ENCODE measurements at places on chromosomes 13 and 19. TPM values are rescaled to one million over a fixed set of nuclear protein-coding genes. Genes with fewer than 3 reads are reported as not detected.
A peak's percentile ranks its signal among the peaks of the same experiment; 100 is the strongest.

GRCh38 chr19:34744896-34745690 is 11.1 kb downstream of the ZNF181 start:
- DNase-seq, result no peak
- no peak overlapping the region for H3K4me3 ChIP-seq
- no peaks in the 10 kb centered on the region for H3K27me3 ChIP-seq
- peaks cover 60% of the 10 kb centered on the region for H3K36me3 ChIP-seq
- no peak overlapping the region for H3K27ac ChIP-seq

ICAM1 gene
- 35.5 TPM for total RNA-seq

ZNF98 gene
- total RNA-seq, result not detected

GRCh38 chr13:25675060-25675459 is 303.3 kb downstream of the ATP8A2 start:
- H3K36me3 ChIP-seq, result no peaks in the 10 kb centered on the region
- DNase-seq, result peak; percentile 21
- no peak overlapping the region for H3K4me3 ChIP-seq
- H3K27me3 ChIP-seq, result no peaks in the 10 kb centered on the region

DNA sequence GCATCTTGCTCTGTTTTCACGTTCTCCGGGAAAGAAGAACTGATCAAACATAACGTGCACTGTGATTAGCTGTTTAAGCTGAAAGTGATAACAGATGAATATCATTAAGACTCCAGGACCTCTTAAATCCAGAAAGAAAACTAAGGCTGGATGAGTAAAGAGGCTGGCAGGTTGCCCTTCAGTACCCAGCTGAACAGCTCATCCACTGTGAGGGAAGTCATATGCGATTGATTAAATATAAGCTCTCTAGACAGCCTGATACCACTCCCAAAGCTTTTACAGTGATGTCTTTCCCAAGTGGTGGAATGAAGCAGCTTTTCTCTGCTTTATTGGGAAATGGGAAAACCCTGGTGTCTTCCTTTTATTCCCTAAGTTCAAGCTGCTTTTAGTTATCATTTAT is 116.9 kb downstream of the EFNB2 start:
- no peak overlapping the region for H3K4me3 ChIP-seq
- no peak for DNase-seq
- H3K27me3 ChIP-seq, result no peaks in the 10 kb centered on the region

DNA sequence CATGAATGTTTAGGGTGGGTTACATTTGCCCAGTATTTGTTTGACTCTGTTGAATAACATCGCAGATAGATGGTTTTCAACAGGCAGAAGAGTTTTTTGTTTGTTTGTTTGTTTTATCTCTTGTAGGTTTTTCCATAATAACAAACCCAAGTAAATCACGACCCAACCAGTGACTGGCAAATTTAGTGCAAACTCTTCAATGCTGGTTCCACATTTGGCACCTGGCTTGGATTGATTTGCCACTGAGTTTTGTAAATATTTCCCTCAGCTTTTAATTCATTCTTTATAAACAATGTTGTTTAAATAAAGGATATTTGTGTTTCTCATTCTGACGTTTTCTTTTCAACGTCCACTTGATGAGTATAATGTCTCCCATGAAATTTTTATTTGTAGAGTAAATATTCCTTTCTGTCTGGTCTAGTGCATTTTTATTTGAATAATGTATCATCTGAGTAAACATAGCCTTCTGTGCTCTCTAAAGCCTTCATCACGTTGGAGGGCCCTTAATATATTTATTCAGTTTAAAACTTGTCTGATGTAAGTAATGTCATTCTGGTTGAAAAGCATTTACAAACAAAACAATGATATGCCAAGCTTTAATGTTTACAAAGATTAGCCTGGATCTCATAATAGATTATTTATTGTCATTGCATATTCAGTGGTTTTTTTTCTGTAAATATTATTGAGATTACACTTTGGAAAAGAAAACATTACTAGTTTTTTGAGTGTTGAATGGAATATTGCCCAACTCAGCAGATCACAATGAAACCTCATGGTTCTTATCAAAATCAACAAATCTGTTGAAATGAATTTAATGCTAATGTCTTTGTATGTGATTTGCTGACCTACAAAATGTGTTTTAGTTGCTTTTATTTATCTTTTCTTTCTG is 90.4 kb upstream of the PEG3 start:
- H3K27me3 ChIP-seq, result no peaks in the 10 kb centered on the region
- H3K27ac ChIP-seq, result no peak overlapping the region
- DNase-seq, result no peak

- peaks cover 28% of the 10 kb centered on the region for H3K4me1 ChIP-seq
- H3K27me3 ChIP-seq, result no peaks in the 10 kb centered on the region
- peaks cover 13% of the 10 kb centered on the region for H3K36me3 ChIP-seq
- DNase-seq, result no peak
These were observed 7.5 kb downstream of the COG3 start for GRCh38 chr13:45472171-45472705.

- no peak for DNase-seq
- H3K27me3 ChIP-seq, result no peaks in the 10 kb centered on the region
- H3K27ac ChIP-seq, result peak overlapping the region; percentile 90
- H3K4me1 ChIP-seq, result peaks cover 31% of the 10 kb centered on the region
- peak overlapping the region; percentile 48 for H3K4me3 ChIP-seq
- H3K36me3 ChIP-seq, result no peaks in the 10 kb centered on the region
These were observed 82.0 kb downstream of the PCDH9 start for GRCh38 chr13:67148161-67148571.

DNA sequence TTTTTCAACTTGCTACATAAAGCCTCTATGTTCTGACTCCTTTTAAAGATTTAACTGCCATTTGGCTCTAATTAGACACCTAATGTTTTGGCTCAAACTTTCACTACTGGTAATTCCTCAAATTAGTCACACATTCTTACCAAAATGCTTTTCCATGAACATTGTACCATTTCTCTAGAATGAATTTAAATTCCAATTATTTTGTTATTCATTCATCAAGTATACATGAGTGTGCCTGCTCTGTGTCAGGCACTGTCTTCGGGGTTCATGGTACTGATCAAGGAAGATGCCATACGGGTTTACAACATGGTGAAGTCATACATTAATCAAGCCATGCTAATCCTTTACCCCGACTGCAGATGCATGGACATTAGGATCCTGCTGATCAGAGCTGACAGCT is 69.1 kb upstream of the POSTN start:
- no peak for DNase-seq
- H3K4me3 ChIP-seq, result no peak overlapping the region
- H3K4me1 ChIP-seq, result peaks cover 45% of the 10 kb centered on the region
- H3K36me3 ChIP-seq, result no peaks in the 10 kb centered on the region
- H3K27ac ChIP-seq, result no peak overlapping the region
- no peaks in the 10 kb centered on the region for H3K27me3 ChIP-seq

GRCh38 chr13:25067064-25067463 is 28.9 kb upstream of the PABPC3 start:
- H3K4me1 ChIP-seq, result no peaks in the 10 kb centered on the region
- no peak overlapping the region for H3K27ac ChIP-seq
- no peaks in the 10 kb centered on the region for H3K36me3 ChIP-seq
- no peak overlapping the region for H3K4me3 ChIP-seq
- DNase-seq, result no peak

C19orf47 gene
- total RNA-seq, result 13.1 TPM

DNA sequence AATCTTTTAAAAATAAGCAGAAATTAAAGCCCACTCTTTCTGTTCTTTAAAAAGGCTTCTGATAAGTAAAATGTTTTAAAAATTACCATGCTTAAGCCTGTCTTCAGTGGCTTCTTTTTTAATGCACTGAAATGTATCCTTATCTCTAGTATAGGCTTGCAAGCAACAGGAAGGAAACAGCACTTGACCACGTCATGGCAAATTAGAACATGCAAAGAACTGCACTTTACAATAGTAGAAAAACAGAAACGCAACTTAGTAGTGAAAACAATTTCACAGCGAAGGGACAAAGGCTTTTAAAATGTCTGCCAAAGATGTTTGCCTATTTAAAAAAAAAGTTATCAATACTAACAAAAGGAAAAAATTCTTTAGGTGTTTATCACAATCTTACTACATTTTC is 36.3 kb downstream of the ELF1 start:
- no peaks in the 10 kb centered on the region for H3K27me3 ChIP-seq
- H3K4me1 ChIP-seq, result peaks cover 47% of the 10 kb centered on the region
- peaks cover 4% of the 10 kb centered on the region for H3K36me3 ChIP-seq
- peak overlapping the region; percentile 49 for H3K4me3 ChIP-seq
- no peak for DNase-seq
- peak overlapping the region; percentile 61 for H3K27ac ChIP-seq

ZNF681 gene
- total RNA-seq, result 1.4 TPM

DNA sequence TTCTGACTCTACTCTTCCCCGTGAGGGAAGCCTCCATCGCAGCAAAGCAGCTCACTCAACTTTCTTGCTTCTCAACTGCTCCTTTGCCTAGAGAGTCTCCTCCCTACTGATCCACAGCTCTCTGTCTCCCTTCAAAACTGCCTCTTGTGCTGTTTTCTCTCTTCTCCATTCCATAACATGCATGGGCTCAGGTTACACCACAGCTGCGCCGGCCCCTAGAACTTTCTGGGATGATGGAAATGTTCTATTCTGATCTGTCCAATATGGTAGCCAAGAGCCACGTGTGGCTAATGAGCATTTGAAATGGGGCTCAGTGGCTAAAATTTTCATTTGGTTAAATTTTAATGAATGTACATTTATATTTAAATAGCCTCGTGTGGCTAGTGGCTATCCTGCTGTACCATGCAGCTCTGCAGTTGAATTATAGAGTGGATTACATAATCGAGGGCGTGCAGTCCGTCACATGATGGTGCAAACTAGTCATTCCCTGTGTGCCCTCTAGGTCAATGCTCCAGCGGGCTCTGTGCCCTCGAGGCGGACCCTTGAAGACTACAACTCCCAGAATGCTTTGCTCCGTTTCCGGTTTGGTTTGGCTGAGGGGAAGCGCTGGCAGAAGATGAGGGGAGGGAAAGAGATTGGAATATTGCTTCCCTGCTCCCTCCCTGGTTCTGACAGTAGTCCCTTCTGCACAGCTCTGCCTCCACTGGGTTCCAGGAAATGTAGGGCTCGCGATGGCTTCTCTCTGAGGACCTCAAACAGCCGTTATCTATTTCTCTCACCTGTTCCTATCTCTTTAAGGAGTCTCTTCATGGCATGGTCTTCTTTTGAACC is 109.8 kb downstream of the CACNA1A start:
- peaks cover 13% of the 10 kb centered on the region for H3K4me1 ChIP-seq
- H3K36me3 ChIP-seq, result no peaks in the 10 kb centered on the region
- H3K27ac ChIP-seq, result no peak overlapping the region
- peaks cover 3% of the 10 kb centered on the region for H3K27me3 ChIP-seq

GRCh38 chr13:101624210-101624922 is 171.9 kb downstream of the ITGBL1 start:
- peaks cover 49% of the 10 kb centered on the region for H3K36me3 ChIP-seq
- peak overlapping the region; percentile 20 for H3K4me3 ChIP-seq
- H3K4me1 ChIP-seq, result peaks cover 76% of the 10 kb centered on the region
- no peak for DNase-seq

- no peaks in the 10 kb centered on the region for H3K27me3 ChIP-seq
- H3K4me1 ChIP-seq, result no peaks in the 10 kb centered on the region
- no peak for DNase-seq
- no peak overlapping the region for H3K4me3 ChIP-seq
These were observed 12.9 kb downstream of the CC2D1A start for GRCh38 chr19:13918726-13919411.

MAP2K2 gene
- total RNA-seq, result 182 TPM

- peaks cover 1% of the 10 kb centered on the region for H3K4me1 ChIP-seq
- no peaks in the 10 kb centered on the region for H3K36me3 ChIP-seq
- peaks cover 35% of the 10 kb centered on the region for H3K27me3 ChIP-seq
- no peak for DNase-seq
- H3K27ac ChIP-seq, result no peak overlapping the region
These were observed 64.5 kb upstream of the SLC10A2 start for GRCh38 chr13:103130681-103131210.

GRCh38 chr13:66972659-66973058 is 257.5 kb downstream of the PCDH9 start:
- peaks cover 9% of the 10 kb centered on the region for H3K4me1 ChIP-seq
- DNase-seq, result no peak
- H3K36me3 ChIP-seq, result peaks cover 2% of the 10 kb centered on the region

- peaks cover 78% of the 10 kb centered on the region for H3K4me1 ChIP-seq
- DNase-seq, result no peak
- H3K4me3 ChIP-seq, result peak overlapping the region; percentile 10
- no peaks in the 10 kb centered on the region for H3K36me3 ChIP-seq
- H3K27ac ChIP-seq, result peak overlapping the region; percentile 85
These were observed 27.1 kb downstream of the MBNL2 start for GRCh38 chr13:97249093-97249795.

ODAD3 gene
- not detected for total RNA-seq

CD209 gene
- total RNA-seq, result not detected

DNA sequence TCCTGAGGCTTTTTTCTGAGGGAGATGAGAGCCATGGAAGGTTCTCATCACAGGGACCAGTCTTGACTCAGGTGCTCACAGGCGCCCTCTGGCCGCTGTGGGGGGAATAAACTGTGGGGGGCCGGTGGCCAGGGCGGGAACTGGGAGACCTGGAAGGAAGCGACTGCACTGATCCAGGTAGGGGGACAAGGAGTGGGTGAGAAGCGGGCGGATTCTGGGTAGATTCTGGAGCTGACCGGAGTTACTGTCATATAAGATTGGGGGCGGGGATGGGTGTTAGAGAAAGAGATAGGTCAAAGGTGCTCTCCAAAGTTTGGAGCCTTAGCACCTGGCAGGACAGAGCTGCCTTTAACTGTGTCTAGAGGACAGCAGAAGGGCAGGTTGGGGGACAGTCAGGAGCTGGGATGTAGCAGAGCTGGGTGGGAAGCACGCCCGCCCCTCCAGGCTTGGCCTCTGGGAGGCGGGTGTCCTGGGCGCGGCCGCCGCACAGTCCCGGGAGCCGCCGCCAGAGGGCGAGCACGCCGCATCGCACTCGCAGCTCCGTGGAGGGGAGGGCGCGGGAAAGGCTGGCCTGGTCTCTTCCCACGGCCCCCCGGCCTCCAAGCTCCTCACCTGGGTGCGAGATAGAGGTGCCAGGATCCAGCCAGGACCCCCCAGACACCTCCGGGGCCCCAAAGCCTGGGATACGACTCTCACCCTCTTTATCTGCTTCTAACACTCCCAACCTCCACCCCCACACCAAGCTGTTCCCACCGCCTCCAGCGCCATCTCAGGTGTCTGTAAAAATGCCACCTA is 4.2 kb upstream of the DAND5 start:
- H3K4me1 ChIP-seq, result peaks cover 18% of the 10 kb centered on the region
- H3K4me3 ChIP-seq, result peak overlapping the region; percentile 92
- H3K27me3 ChIP-seq, result no peaks in the 10 kb centered on the region
- no peaks in the 10 kb centered on the region for H3K36me3 ChIP-seq
- peak; percentile 95 for DNase-seq

- H3K4me3 ChIP-seq, result no peak overlapping the region
- no peak for DNase-seq
- peak overlapping the region; percentile 95 for H3K27ac ChIP-seq
- H3K36me3 ChIP-seq, result no peaks in the 10 kb centered on the region
- H3K4me1 ChIP-seq, result peaks cover 64% of the 10 kb centered on the region
These were observed 19.6 kb downstream of the IER2 start for GRCh38 chr19:13169769-13170168.

LGI4 gene
- 0.32 TPM for total RNA-seq
